Fibroblast of lung (primary cell): ENCODE measurements at places on chromosomes 1 and 21. TPM values are rescaled to one million over a fixed set of nuclear protein-coding genes. Genes with fewer than 3 reads are reported as not detected.

DNA sequence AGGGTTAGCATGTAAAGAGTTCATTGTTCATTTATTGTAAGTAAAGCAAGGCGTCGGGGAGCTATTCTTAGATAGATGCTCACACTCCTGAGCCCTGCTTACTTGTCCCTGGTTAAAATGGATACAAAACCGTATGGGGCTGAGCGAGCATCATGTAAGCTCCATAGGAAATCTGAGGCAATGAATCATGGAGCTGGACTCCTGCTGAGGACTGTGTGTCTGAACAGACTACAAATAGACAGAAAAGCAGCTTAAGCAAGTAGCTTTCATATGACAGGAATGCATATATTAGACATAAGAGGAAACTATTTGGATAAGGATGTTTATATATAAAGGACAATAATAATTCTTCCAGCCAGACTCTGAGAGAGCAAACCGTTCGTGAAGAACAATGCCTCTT lies 604.9 kb upstream of the PTBP2 start:
- H3K27me3 ChIP-seq: no peaks in the 10 kb centered on the region
- H3K4me1 ChIP-seq: no peaks in the 10 kb centered on the region
- no peak overlapping the region for H3K27ac ChIP-seq
- DNase-seq: peak; percentile 11

GRCh38 chr1:89974696-89975470 lies 20.0 kb upstream of the ZNF326 start:
- H3K4me3 ChIP-seq: no peak overlapping the region
- peak overlapping the region; percentile 24 for H3K27ac ChIP-seq
- peaks cover 8% of the 10 kb centered on the region for H3K4me1 ChIP-seq
- no peaks in the 10 kb centered on the region for H3K36me3 ChIP-seq
- DNase-seq: peak; percentile 96
- no peaks in the 10 kb centered on the region for H3K27me3 ChIP-seq

DNA sequence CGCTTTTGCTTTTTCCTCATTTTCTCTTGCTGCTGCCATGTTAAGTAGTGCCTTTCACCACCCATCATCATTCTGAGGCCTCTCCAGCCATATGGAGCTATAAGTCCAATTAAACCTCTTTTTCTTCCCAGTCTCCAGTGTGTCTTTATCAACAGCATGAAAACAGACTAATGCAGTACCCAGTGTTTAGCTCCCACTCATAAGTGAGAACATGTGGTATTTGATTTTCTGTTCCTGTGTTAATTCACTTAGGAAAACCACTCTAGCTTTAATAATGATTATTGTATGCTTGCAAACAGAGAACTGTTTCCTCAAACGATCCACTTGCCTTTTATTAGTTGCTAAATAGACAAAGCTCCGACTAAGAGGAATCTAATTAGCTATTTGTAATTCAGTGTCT lies 43.3 kb downstream of the IL23R start:
- H3K4me1 ChIP-seq: no peaks in the 10 kb centered on the region
- H3K36me3 ChIP-seq: no peaks in the 10 kb centered on the region
- H3K27ac ChIP-seq: no peak overlapping the region

GRCh38 chr1:175895966-175896365 lies 152.6 kb upstream of the TNR start:
- DNase-seq: no peak
- no peaks in the 10 kb centered on the region for H3K27me3 ChIP-seq
- no peaks in the 10 kb centered on the region for H3K4me1 ChIP-seq
- no peak overlapping the region for H3K27ac ChIP-seq

DNA sequence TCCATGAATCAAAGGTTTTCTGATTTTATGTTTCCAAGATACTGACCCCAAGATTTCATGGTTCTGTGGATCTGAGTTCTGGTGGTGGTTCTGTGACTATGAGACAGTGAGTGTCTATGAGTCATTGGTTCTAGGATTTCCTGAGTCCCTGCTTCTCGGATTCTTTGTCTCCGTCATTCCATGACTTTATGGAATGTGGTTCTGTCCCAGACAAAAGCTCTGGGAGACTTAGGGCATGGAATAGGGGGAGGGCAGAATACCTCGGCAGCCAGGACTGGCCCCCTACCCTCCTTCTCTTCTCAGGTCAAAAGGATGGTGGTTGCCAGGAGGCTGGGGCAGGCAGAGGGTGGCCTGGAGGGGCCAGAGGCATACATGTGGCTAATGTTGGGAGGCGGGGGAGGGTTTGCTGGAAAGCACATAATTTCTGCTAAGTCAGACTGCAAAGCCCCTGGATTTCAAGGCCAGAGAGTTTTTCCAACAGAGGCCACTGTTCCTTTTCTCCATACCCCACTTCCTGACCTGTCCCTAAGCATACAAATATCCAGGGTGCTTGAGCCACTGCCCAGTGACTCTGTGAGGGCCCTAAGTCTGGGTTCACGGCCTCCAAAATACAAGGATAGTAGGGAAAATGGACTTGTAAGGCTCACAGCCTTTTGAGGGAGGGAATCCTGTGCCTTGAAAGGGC lies 17.2 kb downstream of the CDCP2 start:
- peak; percentile 82 for DNase-seq
- H3K27ac ChIP-seq: no peak overlapping the region
- H3K4me3 ChIP-seq: no peak overlapping the region

DNA sequence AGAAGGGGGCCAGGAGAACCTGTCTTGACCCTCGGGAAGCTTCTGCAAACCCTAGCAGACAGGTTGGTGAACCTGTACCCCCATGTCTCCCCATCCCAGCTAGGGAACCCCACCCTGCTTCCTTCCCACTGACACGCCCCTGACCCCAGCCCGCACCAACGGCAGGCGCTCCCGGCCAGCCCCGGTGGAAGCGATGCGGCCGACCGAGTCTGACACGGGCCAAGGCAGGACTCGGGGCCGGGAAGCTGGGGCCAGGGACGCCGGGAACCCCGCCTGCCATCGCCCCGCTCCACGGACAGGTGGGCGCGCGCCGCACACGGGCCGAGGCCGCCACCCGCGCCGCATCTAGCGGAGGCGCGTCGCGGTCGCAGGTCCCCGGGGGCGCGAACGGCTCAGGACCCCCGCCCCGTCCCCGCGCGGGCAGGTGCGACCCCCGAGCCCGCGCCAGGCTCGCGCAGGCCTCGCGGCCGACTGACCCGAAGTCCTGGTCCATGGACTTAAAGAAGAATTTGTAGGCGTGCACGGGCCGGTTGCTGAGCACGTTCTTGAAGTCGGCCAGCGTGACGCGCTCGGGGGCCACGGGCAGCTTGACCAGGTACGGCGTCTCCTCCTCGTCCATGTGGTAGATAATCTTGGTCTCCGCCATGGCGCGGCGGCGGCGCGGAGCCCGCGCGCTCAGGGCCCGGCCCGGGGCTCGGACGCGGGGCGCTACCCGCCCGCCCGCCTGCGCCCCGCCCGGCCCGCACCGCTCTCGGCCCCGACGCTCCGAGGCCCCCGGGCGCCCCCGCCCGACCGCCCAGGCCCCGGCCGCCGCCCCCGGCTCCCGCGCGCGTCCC lies 580 bp downstream of the DVL1 start:
- H3K27ac ChIP-seq: peak overlapping the region; percentile 66
- no peaks in the 10 kb centered on the region for H3K27me3 ChIP-seq
- H3K4me3 ChIP-seq: peak overlapping the region; percentile 79
- peaks cover 40% of the 10 kb centered on the region for H3K4me1 ChIP-seq

GRCh38 chr1:9207086-9207485 lies 27.5 kb upstream of the H6PD start:
- DNase-seq: peak; percentile 55
- H3K27me3 ChIP-seq: peaks cover 9% of the 10 kb centered on the region
- H3K4me3 ChIP-seq: no peak overlapping the region
- H3K27ac ChIP-seq: no peak overlapping the region
- H3K36me3 ChIP-seq: no peaks in the 10 kb centered on the region

DNA sequence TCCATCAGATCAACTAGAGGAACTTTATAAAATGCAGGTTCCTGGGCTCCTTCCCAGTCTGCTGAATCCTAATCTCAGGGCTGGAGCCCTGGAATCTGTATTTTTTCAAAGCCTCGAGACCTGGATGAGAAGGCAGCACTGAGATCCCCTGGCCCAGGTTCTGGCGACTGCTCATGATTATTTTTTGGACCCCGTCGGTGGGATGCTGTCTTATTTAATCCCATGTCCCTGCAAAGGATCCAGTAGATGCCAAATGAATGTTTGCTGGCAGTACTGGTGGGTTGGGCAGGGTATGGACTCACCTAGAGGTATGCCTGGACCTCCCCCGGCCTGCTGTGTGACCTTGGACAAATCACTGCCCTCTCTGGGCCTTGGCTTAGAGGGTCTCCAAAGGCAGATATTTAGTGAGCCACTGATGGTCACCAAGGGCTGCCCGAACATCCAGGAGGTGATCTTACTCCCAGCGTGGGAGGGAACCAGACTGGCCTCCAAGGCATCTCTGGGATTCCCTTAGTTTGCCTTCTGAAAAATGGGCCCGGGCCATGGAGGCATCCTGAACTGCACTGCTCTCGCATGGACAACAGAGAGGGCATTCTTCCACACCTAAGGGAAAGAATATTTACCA lies 91.6 kb upstream of the RUNX3 start:
- no peak overlapping the region for H3K4me3 ChIP-seq
- H3K27ac ChIP-seq: no peak overlapping the region
- H3K36me3 ChIP-seq: no peaks in the 10 kb centered on the region
- peaks cover 3% of the 10 kb centered on the region for H3K4me1 ChIP-seq
- DNase-seq: no peak

- no peaks in the 10 kb centered on the region for H3K4me1 ChIP-seq
- no peaks in the 10 kb centered on the region for H3K27me3 ChIP-seq
- no peak overlapping the region for H3K27ac ChIP-seq
- no peaks in the 10 kb centered on the region for H3K36me3 ChIP-seq
Observed at GRCh38 chr1:14215151-14215550, 383.3 kb upstream of the KAZN start.

- H3K36me3 ChIP-seq: no peaks in the 10 kb centered on the region
- DNase-seq: no peak
- H3K4me1 ChIP-seq: no peaks in the 10 kb centered on the region
- H3K27me3 ChIP-seq: no peaks in the 10 kb centered on the region
- no peak overlapping the region for H3K27ac ChIP-seq
- H3K4me3 ChIP-seq: no peak overlapping the region
Observed at GRCh38 chr1:51203874-51204245, 32.2 kb upstream of the RNF11 start.

Gene MNDA
- not detected in 2 replicates for total RNA-seq

Gene AMY1A
- total RNA-seq: not detected in 2 replicates

Gene KPRP
- not detected in 2 replicates for total RNA-seq

Gene VWA5B1
- not detected in 2 replicates for total RNA-seq
